GM23338 (cell line): ENCODE measurements at places on chromosomes 2 and 18.

DNA sequence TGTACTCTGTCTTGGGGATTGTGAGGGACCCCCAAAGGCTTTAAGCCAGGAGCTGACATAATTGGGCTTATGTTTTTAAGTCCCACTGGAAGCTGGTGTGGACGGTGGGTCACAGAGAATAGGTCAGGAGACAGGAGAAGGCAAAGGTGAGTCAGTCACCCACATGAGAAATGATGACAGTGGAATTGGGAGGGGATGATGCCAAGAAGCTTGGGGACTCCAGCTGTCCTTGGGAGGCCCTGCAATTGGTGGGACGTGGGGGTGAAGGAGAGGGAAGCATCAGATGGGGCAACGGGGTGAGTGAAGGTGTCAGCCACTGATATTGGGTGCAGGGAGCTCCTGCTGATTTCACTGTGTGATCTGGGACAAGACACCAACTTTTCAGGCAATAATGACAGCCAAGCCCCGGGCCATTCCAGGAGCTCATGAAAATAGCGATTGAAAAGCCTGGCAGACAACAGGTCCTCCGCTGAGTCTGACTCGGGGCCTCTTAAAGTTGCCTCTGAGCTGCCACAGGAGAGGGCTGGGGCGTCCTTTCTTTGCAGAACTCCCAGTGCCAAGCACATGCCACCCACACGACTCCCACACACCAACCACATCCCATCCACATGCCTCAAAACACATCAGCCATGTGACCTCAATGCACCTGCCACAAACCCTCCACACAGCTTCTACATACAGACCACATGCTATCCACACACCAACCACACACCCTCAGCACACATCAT lies 13.4 kb downstream of the TNS1 start:
- DNase-seq, result no peak

DNA sequence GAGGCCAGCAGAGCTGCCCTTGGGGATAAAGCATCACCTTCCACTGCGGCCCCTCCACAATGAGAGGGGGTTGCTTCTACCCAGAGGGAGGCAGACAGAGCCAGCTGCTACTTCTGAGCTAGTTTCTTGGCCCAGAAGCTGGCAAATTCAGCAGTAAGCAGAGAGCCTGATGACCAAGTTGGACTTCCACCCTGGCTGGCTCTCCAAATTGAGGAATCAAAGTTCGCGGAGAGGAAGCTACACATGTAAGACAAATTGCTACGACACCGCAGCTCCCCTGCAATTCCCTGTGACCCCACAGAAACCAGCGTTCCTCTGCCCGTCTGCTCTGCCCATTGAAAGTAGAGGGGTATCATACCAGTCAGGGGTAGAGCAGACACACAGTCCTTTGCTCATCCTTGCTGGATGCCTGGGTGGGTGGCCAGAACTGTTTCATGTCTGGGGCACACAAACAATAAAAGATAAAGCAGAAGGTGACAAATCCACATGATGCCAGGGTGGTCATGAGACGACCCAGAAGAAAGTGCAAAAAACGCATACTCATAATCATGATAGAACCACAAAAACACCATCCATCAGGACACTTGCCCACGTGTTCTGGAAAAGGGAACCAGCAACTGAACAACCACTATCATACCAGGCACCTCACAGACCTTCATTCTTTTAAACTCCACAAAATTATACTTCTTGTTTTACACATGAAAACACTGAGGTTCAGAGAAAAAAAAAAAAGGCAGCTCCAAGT lies 5.4 kb downstream of the TFCP2L1 start:
- DNase-seq, result no peak

DNA sequence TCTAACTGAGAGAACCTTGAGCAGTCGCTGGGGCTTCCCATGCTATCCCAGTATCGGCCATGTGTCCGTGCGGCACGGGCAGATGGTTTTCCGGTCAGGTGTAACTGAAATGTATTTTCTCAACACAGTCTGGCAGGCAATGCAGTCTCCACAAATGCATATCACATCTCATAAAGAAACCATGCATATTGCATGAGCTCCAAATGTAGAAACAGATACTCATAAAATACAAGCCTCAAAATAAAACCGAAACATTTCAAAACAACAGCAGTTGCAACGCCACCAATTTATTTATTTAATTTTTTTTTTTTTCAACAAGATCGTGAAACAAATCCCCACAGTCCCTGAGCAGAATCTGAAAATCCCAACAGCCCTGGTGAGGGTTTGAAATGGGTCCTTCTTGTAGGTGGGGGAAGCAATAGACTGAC lies 299.4 kb downstream of the LPIN1 start:
- DNase-seq, result no peak

- DNase-seq, result peak; percentile 45
Measured at GRCh38 chr2:73970850-73971471, 13.7 kb upstream of the TET3 start.

DNA sequence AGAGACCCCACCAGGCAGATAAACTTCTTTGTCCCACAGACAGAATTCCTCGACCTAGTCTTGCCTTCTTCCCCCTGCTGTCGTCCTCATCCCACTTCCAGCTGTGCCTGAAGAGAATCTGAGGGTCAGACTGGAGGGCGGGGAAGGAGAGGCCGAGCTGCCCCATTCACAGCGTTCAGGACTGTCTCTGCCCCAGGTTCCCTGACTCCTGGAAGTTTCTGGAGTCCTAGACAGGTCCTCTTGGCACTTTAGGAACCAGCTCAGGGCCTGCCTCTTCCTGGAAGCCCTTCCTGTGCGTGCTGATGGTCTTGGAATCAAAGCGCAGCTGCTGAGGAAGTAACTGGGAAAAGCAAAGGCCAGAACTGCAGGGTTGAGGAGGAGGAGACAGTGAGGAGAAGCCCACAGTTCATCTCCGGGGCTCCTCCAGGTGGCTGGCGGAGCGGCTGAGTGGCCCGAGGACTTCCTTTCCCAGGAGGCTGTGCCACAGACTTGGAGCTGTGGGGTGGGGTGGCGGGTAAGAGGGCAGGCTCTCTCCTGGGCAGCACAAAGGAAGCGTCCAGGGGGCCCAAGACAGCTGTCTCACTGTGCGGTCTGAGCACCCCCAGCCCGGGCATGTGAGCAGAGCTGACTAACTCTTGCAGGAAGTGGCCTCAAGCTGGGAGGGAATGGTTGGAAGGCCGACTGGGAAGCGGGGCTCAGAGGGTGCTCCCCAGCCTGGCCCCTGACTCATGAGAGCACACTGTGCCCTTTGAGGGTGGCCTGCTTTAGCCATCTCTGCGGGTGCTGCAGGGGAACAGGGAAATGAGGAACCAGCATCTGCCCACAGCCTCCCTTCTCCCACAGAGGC lies 39.5 kb downstream of the SDC1 start:
- DNase-seq, result no peak

DNA sequence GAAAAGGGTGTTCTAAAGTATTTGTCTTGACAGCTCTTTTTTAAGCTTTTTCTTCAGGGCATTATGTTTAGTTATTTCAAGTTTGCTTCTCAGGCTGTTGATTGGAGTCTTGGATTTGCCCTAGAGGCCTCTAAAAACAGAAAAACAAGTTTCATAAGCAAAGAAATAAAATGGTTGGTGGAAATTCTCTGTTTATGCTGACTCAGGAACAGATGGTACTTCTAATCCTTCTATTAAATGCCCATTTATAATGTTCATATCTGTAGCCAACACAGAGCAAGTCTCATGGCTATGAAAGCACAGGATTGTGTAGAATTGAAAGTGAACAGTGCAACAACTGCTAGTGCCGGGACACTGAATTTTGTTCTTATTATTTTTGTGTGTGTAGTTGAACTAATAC lies 60.4 kb downstream of the KCNJ3 start:
- no peak for DNase-seq

DNA sequence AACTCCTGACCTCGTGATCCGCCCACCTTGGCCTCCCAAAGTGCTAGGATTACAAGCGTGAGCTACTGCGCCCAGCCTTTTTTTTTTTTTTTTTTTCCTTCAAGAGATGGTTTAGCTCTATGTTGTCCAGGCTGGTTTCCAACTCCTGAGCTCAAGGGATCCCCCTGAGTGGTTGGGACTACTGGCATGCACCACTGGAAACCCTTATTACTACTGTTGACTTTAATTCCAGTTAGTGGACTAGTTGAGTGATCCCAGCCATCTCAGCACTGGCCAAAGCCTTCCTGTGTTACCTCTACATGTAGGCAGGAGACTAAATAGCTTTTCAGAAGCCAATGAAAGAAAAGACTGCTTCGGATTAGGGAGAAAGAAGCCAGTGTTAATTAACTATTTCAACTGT lies 8.1 kb upstream of the SSB start:
- DNase-seq, result no peak

GRCh38 chr2:16614314-16614860 lies 51.2 kb downstream of the CYRIA start:
- DNase-seq, result no peak

GRCh38 chr2:11527001-11527400 lies 6.8 kb upstream of the GREB1 start:
- DNase-seq, result no peak

DNA sequence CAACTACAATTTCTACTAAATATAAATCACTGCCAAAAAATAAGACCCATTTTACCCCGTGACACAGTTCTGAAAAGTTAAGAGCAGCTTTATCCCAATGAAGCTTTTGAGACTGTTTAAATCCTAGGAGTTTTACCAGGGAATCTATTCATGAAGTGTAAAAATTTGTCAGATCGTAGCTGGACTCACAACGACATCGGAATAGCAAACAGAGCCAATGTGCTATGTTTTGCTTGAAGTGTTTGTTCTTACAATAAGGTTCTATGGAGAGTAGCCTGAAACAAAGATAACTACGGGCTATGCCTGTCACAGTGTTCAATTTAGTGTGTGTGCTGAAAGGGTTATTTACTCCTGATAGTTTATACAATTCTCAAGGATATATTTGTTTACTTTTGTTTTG lies 78.5 kb upstream of the L3MBTL4 start:
- no peak for DNase-seq

DNA sequence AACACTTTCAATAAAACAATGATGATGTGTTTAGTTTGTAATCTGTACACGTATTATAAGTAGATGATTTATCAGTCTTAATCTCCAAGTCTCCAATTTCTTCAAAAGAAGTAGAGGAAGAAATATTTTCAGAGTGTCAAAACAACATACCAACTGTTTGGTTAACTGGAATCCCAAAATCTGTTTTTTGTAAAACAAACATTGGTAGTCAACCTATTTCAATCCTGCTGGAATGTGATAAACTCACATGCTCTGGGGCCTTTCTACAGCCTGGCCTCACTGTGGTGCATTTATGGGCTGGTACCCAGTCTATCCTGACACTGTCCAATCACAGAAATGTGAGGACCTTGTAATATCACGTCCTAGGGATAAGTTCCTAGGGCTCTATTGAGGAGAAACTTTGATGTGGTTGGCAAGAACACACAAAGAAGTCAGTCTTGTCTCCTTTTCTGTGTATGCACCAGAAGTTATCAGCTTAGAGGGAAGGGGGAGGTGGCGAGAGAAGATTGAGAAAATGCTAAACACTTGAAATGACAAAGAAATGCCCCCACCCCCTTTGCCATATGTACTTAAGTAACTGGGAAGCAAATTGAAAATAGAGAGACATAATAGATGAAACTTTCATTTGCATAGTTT lies 47.2 kb downstream of the PRKRA start:
- no peak for DNase-seq

DNA sequence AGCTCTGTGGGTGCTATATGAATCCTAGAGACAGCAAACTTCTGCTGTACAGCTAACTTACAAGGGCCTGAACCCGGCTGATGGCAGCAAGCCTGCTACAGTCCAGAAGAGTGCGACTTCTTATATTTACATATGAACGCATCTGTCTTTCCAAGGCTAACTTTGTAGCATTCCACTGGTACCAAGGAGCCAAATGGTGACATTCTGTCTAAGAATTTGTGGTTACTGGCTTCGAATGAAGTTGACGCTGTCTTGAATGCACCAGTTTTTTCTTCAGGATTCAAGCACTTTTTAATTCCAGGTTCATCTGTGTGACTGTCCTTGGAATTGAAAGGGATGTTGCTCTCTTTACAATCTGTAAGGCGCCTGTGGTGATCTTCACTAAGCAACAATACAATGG lies 42.4 kb downstream of the THUMPD2 start:
- DNase-seq, result no peak

- peak; percentile 8 for DNase-seq
Measured at GRCh38 chr18:49169037-49169521, 218.3 kb upstream of the SMAD7 start.

DNA sequence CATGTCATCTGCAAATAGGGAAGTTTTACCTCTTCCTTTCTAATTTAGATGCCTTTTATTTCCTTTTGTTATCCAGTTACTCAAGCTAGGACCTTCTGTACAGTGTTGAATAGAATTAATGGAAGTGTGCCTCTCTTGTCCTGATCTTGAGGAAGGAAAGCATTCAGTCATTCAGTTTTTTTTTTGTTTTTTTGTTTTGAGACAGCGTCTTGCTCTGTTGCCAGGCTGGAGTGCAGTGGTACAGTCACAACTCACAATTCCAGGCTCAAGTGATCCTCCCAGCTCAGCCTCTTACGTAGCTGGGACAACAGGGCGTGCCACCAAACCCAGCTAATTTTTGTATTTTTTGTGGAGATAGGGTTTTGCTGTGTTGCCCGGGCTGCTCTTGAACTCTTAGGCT lies 203.9 kb upstream of the ALPP start:
- DNase-seq, result no peak

- DNase-seq, result no peak
Measured at GRCh38 chr18:39208729-39209128, 1643.1 kb upstream of the CELF4 start.

DNA sequence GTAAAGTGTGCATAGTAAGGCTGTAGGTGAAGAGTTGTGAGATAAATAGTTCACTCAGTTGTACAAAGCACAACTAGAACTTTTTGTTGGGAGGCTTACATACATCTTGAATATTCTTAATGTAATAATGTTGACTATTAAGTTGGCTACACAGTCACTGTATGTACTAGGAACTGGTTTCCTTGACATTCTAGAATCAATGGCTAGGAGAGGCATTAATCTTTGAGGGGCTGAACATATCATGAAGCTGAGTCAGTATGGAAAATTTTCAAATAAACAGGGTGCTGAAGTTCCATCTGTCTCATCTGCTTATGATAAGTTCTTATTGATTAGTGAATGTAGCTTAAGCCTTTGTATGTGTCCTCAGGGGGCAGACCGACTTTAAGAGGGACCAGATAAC lies 23.4 kb downstream of the METTL21A start:
- DNase-seq, result no peak

DNA sequence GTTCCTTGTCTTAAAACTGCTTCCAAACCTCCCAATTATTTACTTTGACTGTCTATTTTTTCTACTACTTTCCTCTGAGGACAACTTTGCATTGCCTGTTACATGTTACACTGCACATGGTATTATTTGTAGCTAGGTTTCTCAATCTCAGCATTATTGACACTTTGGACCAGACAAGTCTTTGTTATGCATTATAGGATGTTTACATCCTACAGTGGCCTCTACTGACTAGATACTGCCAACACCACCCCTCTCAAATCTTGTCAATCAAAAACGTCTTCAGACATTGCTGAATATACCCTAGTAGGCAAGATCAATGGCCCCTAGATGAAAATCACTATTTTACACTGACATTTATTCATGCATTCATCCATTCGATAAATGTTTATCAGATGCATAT lies 129.6 kb upstream of the DNAJC10 start:
- DNase-seq, result no peak

DNA sequence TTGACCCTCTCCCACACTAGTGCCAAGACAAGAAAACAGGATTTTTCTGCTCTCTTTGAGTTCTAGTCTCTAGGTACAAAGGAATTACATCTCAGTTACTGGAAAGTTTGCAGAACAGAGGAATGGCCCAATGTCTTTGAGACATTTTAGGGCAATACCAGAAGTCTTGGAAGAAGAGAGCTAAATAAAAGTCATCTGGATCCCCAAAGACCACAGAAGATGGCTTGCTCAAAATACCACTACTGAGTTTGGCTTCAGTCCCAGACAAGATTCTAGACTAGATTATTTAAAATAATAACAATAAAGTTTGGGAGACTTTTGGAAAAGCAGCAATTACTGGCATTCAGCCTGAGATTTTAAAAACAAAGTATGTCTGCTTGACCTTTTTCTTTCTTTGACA lies 61.9 kb upstream of the HK2 start:
- no peak for DNase-seq
